ENCODE measurements at places on chromosomes 7 and 10.

DNA sequence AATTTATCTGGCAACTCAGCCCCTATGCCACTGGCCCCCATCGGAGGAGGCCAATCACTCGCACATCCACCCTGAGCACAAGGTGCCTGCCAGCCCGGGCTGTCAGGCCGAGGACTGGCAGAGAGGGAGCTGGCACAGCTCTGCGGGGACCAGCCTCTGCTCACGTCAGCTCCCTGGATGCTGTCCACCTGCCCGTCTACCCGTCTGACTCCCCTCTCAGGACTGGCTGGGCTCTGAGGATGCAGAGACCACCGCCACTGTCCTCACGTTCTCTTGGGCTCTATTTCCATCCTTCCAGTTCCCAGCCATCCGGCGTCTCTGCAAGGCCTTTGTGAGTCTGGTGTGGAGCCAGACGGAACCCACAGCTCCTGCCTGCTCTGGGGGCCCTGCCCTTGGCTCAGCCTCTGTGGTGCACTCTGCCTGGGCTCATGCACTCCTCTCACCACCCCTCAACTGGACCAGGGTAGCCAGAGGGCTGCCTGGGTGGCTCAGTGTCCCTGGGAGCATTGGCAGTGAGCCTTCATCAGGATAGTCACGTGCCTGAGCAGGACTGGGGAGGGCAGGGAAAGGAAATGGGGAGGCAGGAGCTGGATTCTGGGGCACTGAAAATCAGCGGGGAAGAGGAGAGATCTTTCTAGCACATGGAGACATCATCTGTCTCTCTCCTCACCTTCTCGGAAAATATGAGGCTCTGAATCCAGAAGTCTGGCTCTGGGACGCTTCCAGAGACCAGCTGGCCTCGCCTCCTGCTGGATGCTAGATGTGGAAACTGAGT lies 38.0 kb upstream of the PCBD1 start:
- DNase-seq, result no peak

- DNase-seq, result peak; percentile 81
Measured at GRCh38 chr7:55534262-55534915, 37.9 kb downstream of the VOPP1 start.

- DNase-seq, result no peak
Measured at GRCh38 chr10:70748305-70748704, 36.9 kb downstream of the TBATA start.

GRCh38 chr7:113374955-113375354 lies 256.6 kb upstream of the SMIM30 start:
- DNase-seq, result no peak

GRCh38 chr10:70198696-70199466 lies 28.6 kb upstream of the SAR1A start:
- DNase-seq, result no peak

GRCh38 chr10:63267414-63268148 lies 134.5 kb downstream of the NRBF2 start:
- DNase-seq, result peak; percentile 27

DNA sequence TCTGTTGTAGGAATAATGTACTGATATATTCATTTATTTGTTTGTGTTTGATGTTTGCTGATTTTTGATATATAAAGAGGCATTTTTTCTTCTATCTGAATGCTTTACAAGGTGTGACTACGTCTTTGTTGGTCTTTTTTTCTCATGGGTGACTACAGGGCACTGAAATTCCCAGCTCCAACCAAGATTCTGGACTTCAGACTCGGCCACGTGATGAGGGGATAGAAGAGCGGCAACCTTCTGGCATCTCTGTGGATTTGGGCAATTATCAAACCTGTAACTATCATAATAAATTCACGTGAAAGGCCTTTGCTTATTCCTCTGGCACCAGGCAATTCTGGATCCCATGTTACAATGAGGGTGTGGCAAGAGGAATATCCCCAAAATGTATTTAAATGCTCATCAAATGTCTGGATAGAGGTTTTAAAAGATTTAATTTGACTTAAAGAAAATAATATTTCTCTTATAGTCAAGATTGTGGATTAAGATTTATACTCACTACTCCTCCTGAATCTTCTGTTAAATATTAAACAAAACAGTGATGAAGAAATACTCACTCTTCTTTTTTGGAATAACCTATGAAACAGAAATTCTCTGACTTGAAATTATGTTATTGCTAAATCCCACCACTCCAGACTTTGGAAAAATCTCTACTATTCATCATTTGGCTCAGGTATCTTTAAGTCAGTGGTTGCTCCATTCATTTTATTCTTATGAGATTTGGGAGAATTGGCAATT lies 276.3 kb downstream of the GPR37 start:
- no peak for DNase-seq

DNA sequence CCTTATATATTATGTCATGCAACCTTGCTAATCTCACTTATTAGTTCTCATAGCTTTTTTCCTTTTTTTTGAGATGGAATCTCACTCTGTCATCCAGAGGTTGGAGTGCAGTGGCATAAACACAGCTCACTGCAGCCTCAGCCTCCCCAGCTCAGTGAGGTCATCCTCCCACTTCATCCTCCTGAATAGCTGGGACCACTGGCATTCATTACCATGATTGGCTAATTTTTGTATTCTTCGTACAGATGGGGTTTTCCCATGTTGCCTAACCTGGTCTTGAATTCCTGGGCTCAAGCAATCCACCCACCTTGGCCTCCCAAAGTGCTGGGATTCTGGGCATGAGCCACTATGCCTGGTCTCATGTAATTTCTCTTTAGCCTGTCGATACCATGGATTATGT lies 89.1 kb upstream of the TRIM24 start:
- no peak for DNase-seq

- no peak for DNase-seq
Measured at GRCh38 chr7:133853706-133854276, 273.3 kb upstream of the LRGUK start.

- peak; percentile 11 for DNase-seq
Measured at GRCh38 chr7:27031289-27032172, 64.3 kb downstream of the HOXA1 start.

GRCh38 chr10:15316871-15317464 lies 54.1 kb downstream of the FAM171A1 start:
- DNase-seq, result no peak

- DNase-seq, result no peak
Measured at GRCh38 chr7:110448918-110449317, 642.0 kb upstream of the LRRN3 start.

- no peak for DNase-seq
Measured at GRCh38 chr7:50226669-50227068, 77.8 kb upstream of the IKZF1 start.

DNA sequence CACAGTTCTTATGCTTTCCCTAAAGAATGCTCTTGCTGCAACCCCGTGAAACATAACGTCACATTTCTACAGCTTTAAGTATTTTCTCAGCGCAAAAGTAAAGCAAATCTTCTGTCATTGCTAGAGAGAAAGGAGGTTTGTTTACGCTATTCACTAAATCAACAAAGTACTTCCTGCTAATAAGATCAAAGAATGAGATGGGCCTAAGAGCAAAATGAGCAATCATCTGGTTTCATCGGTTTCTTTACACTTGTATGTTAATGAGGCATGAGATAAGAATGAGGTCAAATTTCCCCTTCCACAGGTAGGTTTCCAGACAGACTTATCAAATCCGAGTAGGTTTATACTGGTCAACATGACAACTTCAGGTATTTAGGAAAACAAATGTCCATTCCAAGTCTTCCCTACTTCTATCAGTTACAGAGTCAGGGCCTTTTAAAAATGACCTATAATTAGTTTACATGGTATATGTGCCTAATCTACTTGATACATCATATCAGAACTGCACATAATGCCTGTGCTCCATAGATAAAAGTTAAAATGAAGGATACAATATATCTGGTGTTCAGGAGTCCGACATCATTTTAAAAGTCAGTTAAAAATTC lies 8.4 kb downstream of the USP6NL start:
- DNase-seq, result no peak

- DNase-seq, result no peak
Measured at GRCh38 chr7:102089175-102090098, 197.2 kb upstream of the SH2B2 start.

GRCh38 chr10:78850644-78851435 lies 217.9 kb upstream of the ZMIZ1 start:
- no peak for DNase-seq

DNA sequence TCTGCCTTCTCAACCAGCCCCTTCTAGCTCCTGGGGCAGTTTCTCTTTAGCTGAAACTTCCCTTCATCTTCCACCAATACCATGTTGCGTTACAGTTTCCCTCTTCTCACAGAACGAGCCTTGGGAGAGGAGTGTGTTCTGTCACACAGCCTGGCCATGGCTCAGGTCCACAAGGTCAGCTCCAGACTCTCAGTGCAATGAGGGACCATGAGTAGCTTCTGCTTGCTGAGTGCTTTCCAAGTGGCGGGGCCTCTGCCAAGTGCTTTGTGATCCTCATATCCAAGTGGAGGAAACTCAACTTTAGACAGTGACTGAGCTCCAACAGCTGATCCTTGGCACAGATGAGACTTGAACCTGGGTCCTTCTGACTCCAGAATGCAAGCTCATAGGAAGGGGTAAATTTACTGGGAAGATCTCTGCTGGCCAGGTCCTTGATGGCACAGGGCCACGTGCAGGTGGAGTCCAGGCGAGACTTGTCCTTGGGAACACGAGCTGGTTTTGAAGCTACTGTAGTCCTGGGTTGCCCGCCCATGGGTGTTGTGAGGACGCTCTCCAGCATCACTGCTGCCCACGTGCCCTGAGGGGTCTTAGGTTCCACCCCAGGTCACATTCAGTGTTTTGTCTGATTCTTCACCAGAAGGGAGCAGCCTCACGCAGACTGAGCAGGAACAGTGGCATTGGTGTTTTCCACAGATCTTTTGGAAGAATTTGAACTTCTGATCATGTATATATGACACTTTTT lies 238.0 kb downstream of the EBF3 start:
- no peak for DNase-seq

DNA sequence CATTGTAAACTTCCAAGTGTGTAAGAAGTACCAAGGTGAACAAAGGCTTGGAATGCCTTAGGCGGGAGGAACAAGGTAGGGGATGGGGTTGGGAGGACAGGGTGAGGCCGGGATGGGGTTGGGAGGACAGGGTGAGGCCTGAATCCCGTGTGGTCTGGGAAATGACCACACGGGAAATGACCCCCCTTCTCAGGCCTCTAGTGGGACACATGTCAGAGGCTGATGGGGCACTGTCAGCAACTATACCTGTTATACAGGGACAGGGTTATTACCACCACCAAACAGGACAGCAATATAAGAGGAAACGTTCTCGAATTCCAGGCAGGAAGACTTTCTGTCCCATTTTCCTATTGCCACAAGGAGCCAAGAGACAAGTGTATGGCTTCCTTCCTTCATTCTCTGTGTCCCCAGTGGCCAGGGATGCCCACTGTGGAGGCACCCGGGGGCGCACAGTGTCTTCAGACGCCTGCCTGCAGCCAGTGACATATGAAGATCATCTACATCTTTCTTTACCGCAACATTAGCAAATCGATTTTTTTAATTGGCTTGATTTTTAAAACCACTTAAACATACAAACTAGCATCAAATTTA lies 1.3 kb downstream of the MKI67 start:
- DNase-seq, result no peak

DNA sequence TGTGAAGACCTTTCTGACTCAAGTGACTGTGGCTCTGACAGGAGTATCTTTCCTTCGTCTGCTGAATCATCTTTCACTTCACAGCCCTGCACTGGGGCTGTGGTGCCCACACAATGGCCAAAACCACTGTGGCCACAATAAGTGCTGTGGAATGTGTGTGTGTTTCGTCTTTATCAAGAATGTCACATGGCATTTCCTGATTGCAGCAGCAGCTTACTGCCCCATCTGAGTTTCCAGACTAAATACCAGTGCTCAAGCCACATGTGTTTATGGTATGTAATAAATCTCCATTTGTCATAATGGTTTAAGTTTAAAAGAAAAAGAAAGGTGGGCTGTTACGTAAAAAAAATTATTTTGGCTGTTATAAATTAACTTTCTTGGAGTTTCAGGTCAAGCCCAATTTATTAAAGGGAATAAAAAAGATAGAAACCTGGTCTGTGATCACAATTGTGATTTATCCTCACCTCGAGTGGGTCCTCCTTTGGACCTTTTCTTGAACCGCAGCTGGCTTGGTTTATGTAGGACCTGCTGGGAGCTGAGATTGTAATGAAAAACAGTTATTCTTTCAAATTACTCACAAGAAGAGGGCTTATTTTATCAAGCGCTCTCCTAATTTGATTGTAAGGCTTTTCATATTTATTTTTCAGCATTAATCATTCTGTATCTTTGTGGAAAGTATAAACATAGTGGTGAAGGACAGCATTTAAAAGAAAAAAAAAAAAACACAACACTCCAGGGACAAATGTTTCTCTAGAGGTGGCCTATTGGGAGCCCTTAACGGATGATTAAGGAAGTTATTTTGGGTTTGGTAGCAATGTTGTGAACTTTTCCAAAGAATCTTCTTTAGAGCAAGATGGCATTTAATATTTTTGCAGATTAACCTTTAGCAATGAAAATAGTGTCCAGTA lies 116.2 kb downstream of the LRMDA start:
- no peak for DNase-seq

DNA sequence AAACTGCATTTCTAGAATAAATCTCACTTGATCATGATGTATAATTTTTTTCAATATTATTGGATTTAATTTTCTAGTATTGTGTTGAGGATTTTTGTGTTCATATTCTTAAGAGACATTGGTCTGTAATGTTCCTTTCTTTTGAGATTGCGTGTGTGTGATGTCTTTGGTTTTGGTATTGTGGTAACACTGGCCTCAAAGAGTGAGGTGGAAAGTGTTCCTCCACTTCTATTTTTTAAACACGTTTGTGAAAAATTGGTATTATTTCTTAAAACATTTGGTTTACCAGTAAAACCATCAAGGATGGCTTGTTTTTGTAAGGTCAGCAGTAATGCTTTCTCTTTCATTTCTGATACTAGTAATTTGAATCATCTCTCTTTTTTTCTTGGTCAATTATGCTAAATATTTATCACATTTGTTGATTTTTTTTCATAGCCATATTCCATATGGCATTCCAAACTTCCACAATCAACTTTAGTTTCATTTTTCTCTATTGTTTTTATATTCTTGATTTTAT lies 290.2 kb upstream of the CDC14C start:
- no peak for DNase-seq

- DNase-seq, result peak; percentile 42
Measured at GRCh38 chr7:131111081-131111576, 216.5 kb upstream of the MKLN1 start.

GRCh38 chr7:124205526-124205925 lies 172.7 kb upstream of the TMEM229A start:
- DNase-seq, result no peak

GRCh38 chr7:25313526-25313925 lies 85.2 kb upstream of the NPVF start:
- no peak for DNase-seq

GRCh38 chr7:32591938-32592337 lies 96.6 kb downstream of the AVL9 start:
- no peak for DNase-seq

GRCh38 chr10:131829156-131829930 lies 71.5 kb upstream of the PPP2R2D start:
- DNase-seq, result no peak

DNA sequence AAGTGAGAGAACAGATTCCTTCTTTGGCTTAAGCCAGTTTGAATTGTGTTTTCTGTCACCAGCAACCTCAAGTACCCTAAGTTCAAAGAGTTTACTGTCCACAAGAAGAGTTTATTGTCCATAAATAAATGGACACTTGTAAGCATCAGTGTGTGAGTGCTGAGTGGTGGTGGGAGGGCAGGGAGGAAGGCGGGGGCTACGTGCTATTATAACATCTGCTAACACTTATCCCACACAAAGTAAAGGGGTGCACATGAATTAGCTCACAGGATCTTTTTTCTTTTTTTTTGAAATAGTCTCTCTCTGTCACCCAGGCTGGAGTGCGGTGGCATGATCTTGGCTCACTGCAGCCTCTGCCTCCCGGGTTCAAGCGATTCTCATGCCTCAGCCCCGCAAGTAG lies 87.2 kb downstream of the MICALL2 start:
- no peak for DNase-seq
